Stimulated activated CD4-positive, alpha-beta T cell treated with anti-CD3 and anti-CD28 coated beads, Interleukin-4, amount 100 ng/mL, for 48 hours (primary cell): ENCODE measurements at places on chromosomes 5 and 9.
A peak's percentile ranks its signal among the peaks of the same experiment; 100 is the strongest.

GRCh38 chr9:131387394-131387793 is 6.5 kb upstream of the PRRC2B start:
- DNase-seq = no peak

GRCh38 chr5:160432196-160432595 is 10.5 kb downstream of the PTTG1 start:
- DNase-seq = no peak

GRCh38 chr9:108687006-108687987 is 168.5 kb downstream of the ACTL7B start:
- no peak for DNase-seq

DNA sequence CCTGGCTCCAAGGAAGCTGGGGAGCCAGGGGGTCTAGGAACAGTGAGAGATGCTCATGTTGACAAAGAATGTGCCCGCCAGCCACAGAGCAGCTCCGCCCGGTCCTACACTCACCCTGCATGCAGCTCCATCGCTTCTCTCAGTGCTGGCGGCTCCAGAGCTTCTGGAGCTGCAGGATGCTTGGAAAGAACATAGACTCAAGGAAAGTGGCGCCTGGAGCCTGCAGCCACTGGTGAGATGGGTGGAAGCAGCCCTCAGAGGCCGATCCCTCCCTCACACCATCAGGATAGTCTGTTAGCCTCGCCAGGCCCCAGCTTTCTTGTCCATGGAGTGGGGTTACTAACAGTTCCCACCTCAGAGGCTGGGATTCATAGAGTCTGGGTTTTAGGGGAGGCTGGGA is 26.4 kb upstream of the SLC6A19 start:
- DNase-seq = no peak

DNA sequence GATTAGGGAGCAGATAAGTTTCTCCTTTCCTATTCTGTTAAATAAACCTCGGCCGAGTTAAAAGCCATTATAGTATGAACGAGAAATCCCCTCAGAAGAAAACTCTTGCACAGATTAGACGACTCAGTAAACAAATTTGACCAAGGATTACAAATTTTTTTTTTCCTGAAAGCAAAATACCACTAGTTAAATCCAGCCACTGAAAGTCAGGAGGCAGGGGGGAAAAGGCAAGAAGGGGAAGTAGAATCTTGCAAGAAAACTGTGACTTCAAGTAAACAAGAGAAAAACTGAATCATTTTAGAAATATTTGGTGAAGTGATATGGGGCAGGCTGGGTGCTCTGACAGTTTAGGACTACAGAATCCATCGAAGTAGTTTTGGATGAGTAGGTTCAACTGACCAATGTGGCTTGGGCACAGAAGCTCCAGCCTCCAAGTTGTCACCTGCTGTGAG is 251.0 kb downstream of the DENND1A start:
- no peak for DNase-seq

DNA sequence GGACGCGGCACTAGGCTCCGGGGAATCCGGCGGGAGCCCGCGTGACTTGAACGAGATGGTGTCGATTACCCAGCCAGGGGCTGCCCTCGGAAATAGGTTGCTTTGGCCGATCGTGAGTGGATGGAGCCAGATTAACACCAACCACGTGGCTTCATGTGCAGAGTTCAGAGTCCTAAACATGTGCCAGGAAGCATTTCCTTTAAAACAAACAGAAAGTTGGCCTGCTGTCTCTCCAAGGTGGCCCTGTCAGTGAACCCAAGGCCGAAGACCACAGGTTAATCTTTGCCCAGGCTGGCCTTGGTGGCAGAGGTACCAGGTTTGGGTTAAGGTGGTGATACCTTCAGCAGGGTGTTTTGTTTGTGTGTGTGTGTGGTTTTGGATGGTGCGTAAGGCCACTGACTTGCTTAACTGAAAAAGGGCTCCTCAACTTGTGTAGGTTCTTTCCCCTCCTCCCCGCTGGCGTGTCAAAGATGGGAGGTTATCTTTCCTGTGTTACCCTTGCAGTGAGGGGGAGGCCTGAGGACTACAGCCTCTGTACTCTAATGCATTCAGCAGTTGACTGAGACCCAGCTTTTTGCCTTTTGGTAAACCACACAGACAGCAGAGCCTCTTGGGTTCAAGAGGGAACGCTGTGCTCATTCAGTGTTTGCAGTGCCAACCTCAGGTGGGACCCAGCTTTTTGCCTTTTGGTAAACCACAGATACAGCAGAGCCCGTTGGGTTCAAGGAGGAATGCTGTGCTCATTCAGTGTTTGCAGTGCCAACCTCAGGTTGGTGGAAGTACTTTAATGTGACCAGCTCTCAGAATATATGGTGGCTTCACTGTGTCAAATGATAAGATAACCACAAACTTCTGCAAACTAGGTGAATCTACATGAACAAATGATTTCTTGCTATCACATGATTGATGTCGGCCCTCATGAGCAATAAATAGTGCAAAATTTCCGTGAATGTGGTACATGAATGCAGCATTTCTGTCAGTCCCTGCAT is 1.4 kb downstream of the IQGAP2 start:
- DNase-seq = peak; percentile 57

GRCh38 chr5:117065800-117066199 is 491.2 kb upstream of the SEMA6A start:
- no peak for DNase-seq

DNA sequence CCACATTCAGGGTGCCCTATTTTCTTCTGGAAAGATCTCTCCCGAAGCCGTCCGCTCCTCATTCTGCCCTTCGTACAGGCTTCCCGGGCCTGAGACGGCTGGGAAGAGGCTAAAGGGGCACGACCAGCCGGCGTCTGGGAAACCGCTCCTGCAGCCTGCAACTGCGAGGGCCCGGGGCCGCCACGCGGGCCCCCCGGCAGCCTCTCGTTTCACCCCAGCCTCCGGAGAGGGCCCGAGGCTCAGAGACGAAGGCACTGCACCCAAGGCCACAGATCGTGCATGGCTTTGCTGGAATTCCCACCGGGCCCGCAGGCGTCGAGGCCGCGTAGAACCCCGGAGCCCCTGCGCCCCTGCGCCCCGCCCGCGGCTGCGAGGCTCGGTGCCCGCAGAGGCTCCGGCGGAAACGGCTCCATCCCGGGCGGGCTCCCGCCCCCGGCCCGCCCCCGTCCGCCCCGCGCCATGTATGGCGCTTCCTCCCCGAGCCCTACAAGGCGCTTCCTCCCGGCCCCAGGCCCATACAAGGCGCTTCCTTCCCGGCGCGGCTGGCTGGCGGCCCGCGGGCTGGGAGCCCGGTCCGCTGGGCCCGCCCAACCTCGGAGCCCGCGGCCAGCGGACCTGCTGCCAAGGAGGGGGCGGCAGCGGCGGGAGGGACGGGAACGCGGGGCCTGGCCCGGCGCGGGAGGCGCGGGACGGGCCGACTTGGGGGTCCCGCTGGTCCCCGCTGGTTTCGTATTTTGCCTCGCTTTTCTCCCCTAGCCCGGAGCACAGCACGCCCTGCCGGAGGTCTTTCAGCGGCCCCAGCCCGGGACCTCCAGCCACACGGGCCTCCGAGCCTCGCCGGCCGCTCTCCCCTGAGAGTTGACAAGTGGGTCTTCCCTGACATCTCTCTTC is 26.6 kb downstream of the EGR1 start:
- peak; percentile 74 for DNase-seq

- DNase-seq = no peak
Observed at GRCh38 chr5:119336262-119336661, 19.6 kb upstream of the TNFAIP8 start.

DNA sequence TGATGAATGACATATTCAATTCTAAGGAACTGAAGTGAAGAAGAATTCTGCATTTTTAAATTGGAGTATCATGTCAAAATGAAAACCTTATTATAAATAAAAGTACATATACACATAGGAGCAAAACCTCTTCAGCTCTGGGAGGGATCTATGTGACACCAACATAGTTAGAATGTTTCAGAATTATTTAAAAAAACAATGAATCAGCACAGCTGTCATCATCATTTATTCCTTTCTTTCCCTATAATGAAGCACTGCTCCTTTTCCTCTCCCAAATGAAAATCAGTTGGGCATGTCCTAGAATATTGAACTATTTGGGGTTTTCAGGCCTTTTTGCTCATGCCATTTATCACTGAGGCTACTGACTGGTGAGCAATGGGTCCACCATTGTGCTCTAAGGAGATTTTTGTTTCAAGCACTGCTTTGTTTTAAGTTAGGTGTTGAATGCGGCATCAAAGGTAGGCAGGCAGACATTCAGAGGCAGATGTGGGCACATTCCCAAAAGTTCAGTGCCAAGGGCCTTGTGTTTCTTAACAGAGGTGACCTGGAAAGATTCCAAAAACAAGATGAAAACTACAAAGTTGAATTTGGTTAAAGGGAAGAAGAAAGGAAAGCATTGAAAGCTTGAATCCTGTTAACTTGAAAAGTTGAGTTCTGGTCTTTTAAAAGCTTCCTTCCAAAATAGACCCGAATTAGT is 126.4 kb upstream of the ADAMTSL1 start:
- no peak for DNase-seq

DNA sequence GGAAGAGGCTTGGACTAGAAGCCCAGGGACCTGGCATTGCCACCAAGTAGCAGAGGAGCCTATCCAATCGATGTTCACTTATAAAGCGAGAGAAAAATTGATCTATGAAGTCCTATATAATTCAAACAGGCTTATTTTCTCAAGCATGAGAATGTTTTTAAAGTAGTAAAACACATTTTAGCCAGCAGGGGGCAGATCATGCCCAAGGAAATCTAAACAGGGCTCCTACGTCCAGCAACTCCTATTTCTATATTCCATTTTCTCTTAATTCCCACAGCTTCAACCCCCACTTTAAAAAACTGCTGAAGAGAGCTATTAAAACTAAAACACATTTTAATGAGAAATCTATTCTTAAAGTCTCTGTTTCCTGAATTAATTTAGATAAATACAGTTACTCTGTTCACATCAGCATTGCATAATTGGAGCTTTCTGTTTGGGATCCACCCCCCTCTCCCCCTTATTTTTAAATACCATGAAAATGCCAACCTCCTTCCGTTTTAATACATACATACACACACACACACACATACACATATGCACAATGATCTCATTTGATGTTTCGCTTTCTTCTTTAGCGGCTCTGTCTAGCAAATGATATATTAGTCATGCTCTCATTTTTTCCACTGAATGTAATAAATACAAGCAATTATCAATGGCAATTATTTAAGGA is 144.9 kb downstream of the MYO10 start:
- no peak for DNase-seq

GRCh38 chr9:108816037-108816436 is 39.7 kb downstream of the ACTL7B start:
- no peak for DNase-seq

GRCh38 chr5:173165177-173166016 is 21.1 kb downstream of the BNIP1 start:
- DNase-seq = no peak

DNA sequence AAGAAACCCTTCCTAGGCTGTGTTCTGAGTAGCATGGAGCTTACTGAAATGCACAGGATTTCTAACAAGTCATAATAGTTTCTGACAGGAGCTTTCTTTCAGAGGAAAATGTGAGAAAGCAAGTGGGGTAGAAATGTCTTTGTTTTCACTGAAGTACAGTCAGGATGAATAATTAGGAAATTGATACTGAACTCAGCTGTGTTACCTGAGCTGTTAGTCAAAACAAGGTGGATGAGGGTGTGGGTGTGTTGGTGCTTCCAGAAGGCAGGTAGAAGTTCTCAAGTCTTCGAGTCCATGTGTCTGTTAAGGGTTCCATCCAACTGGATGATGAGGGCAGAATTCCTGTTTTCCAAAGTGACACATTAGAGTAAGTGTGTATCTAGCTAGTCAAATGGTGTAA is 122.4 kb downstream of the BASP1 start:
- no peak for DNase-seq

DNA sequence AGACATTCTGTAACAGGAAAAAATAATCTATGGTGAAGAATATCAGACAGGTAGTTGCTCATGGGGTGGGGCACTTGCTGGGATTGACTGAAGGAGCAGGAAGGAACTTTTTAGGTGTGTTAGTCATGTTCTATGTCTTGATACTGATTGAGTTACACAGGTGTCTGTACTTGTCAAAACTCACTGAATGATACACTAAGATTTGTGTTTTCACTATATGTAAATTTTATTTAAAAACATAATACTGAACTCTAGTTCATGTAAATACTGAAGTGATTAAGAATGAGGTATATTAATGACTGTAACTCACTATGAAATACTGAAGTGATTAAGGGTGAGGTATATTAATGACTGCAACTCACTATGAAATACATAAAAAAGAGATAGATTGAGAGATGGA is 28.5 kb downstream of the IL6ST start:
- no peak for DNase-seq

DNA sequence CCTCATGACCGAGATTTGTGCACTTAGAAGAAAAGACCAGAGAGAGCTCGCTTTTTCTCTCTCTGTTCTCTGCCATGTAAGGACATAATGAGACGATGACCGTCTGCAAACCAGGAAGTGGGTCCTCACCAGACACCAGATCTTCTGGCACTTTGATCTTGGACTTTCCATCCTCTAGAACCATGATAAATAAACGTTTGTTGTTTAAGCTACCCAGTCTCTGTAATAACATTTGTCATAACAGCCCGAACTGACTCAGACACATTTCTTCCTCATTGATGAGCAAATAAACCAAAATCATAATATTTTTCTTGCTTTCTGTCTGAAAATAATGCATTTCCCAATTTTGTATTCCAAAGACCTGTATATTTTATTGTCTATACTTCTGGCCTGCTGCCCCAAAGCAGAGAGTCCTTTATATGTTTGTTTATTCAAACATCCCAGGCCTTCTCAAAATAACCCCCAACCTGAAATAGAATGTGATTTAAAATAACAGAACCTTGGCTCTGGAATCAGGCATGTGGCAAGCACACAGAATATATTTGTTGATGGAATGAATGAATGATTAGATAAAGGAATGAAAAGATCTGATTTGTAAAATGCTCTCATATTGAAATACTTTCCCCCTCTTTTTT is 396.5 kb downstream of the ADGRV1 start:
- no peak for DNase-seq

DNA sequence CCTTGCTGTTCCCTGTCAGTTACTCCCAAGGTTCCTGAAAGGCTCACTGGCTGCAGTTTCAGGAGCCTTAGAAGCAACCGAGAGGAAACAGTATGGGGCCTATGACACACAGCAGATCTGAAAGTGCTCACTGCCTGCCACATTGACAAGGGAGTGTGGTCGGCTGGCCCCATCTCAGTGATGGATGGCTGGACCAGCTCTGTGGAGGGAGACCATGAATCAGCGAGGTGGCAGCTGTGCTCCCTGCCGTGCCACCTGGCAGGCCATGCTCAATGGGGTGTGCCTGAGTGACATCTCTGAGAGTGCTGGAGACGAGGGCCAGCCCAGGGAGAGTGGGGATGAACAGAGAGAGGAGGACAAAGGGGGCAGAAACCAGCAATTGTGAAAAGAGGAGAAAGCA is 49.1 kb downstream of the DOCK2 start:
- no peak for DNase-seq

- no peak for DNase-seq
Observed at GRCh38 chr5:180786531-180787398, 15.8 kb downstream of the MGAT1 start.
